ENCODE measurements at places on chromosomes 12 and 14.

DNA sequence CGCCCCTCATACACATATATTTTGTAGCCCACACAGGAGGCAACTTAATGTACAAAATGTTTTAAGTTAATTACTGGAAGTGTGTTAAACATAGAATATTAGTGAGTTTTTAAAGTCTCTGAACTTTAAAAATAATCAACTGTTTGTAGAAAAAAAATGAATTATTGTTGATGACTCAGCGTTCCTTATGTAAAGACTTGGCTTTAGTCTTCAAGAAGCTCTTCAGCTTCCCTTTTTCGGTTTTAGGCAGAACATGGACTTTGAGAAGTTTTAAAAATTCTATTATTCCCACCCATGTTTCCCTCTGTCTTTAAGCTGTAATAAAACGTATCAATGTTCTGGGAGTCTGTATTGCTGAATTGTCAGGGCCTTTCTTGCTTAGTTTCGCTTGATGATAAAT lies 269.5 kb downstream of the FBXL14 start:
- no peaks in the 10 kb centered on the region for H3K27me3 ChIP-seq
- H3K4me1 ChIP-seq = no peaks in the 10 kb centered on the region
- no peak overlapping the region for H3K27ac ChIP-seq
- DNase-seq = no peak
- no peaks in the 10 kb centered on the region for H3K36me3 ChIP-seq

DNA sequence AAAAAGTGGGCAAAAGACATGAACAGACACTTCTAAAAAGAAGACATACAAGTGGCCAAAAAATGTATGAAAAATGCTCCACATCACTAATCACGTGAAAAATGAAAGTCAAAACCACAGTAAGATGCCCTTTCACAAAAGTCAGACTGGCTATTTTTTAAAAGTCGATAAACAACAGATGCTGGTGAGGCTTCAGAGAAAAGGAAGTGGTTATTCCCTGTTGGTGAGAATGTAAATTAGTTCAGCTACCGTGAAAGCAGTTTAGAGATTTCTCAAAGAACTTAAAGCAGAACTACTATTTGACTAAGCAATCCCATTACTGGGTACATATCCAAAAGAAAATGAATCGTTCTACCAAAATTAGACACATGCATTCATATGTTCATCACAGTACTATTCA lies 237.0 kb downstream of the KIF21A start:
- no peak for DNase-seq
- H3K36me3 ChIP-seq = no peaks in the 10 kb centered on the region
- no peaks in the 10 kb centered on the region for H3K27me3 ChIP-seq
- no peaks in the 10 kb centered on the region for H3K4me1 ChIP-seq
- no peak overlapping the region for H3K27ac ChIP-seq
- no peak overlapping the region for H3K4me3 ChIP-seq

DNA sequence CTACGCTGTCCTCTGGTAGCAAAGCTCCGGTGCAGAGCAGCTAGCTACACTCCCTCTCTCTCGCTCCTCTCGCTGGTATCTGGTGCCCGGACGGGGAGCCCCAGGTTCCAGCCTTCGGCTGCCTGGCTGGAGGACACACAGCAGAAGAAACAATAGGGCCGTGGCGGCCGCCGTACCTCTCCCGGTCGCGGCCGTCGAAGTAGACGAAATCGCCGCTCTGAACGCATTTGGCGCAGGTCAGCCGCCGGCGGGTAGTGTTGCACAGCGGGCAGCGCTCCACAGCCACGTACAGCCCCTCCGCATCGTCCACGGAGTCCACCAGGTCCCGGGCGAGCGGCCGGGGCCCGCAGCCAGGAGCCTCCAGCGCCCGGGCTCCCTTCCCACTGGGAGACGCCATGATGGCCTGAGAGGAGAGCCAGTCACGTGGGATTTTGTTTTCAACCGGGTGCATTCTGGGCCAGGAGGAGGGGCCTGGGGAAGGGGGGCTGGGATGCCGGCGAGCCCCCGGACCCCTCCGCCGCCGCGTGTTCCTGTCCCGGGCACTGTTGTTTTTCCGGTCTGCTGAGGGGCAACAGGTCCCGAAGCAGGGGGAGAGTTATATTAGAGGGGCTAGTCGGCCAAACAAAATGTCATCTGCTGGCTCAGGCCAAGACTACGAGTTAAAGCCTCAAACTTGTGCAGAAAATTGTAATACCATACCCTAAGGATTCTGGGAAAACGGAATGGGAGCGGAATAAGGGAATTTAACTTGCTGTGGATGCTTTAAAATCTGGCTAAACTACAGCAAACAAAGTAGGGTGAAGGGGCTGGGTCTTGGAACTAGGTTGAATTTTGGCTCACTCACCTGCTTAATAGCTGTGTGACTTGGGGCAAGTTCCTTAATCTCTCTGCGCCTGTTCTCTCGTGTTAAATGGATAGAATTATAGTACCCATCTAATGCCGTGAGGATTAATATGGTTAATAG lies at the start of gene ATG14:
Gene ATG14, minus strand, starts transcription at position 405 of the 964 bp plus-strand sequence. Its CDS starts 8 bp downstream, at position 397.
- no peaks in the 10 kb centered on the region for H3K36me3 ChIP-seq
- H3K27me3 ChIP-seq = no peaks in the 10 kb centered on the region
- H3K4me3 ChIP-seq = peak within 1 kb of the TSS; percentile 88
- peaks cover 17% of the 10 kb centered on the region for H3K4me1 ChIP-seq

DNA sequence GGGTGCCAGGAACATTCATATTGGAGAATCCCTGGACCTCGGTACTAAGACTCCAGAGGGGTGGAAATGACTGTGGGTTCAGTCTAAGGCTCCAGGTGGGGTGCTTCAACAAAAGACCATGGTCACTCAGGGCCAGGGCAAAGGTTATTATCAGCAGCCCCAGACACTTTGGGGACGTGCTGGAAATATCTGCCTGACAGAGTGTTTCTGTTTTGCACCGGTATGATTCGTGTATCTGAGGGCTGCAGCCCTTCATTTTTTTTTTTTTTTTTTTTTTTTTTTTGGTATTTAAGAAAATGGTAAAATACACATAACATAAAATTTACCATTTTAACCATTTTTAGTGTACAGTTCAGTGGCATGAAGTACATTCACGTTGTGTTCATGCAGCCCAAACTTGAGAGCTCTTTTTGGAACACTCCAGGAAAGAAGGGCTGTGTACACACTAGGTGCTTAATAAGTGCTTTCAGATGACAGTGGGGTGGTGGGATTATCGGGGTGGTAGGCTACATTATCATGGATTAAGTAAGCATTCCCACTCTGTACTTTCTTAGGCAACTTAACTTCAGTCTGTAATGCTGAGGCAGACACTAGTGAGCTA lies 120.3 kb downstream of the CHST11 start:
- no peak for DNase-seq
- no peaks in the 10 kb centered on the region for H3K27me3 ChIP-seq
- no peaks in the 10 kb centered on the region for H3K36me3 ChIP-seq
- no peak overlapping the region for H3K4me3 ChIP-seq
- H3K4me1 ChIP-seq = peaks cover 64% of the 10 kb centered on the region

DNA sequence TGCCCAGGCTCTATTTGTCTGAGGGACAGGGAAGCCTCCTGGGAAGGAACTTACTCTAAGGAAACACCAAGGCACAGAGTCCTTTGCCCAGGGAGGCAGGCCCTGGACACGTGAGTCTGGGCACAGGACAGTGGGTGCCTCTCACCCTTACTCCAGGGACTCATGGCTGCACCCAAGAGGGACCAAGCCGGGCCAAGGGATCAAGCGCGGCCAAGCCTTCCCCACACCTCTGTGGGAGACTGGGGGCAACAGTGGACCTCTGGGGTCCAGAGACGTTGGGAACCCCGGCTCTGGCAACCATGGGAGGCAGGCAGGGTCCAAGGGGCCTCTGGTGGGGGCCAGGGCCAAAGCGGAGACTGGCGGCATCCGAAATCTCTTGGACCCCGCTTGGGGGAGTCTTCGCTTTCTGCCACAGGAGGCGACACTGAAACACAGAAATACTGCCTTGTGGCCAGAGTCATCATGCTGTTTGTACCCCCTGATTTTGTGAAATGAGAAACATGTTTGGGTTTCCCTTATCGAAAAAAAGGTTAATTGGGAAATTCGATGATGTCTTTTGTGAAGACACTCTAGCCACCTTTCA lies 51.7 kb upstream of the BCL11B start:
- H3K27ac ChIP-seq = no peak overlapping the region
- H3K36me3 ChIP-seq = no peaks in the 10 kb centered on the region
- no peaks in the 10 kb centered on the region for H3K27me3 ChIP-seq
- DNase-seq = no peak
- no peaks in the 10 kb centered on the region for H3K4me1 ChIP-seq
- no peak overlapping the region for H3K4me3 ChIP-seq

GRCh38 chr14:98908050-98908449 lies 363.9 kb downstream of the BCL11B start:
- H3K36me3 ChIP-seq = no peaks in the 10 kb centered on the region
- DNase-seq = no peak
- H3K4me3 ChIP-seq = no peak overlapping the region
- H3K4me1 ChIP-seq = no peaks in the 10 kb centered on the region

DNA sequence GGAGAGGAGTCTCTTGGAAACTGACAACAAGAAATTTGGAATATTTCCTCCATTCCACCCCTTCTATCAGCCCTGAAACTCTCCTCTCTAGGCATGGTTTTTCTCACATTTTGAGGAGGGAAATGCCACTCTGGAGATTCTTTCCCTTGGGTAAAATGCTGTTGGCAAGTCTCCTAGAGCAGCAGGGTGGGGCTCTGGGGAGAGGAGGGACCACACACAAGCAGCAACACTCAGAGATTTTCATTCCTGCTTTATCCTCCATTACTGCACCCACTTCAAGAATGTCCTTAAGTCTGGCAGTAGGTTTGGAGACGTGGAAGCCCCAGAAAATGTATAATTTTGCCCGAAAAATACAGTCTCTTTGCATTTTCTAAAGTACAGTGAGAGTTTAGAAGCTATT lies 130.8 kb upstream of the FLRT2 start:
- no peak for DNase-seq
- no peaks in the 10 kb centered on the region for H3K27me3 ChIP-seq
- no peak overlapping the region for H3K4me3 ChIP-seq
- no peaks in the 10 kb centered on the region for H3K36me3 ChIP-seq
- no peaks in the 10 kb centered on the region for H3K4me1 ChIP-seq

DNA sequence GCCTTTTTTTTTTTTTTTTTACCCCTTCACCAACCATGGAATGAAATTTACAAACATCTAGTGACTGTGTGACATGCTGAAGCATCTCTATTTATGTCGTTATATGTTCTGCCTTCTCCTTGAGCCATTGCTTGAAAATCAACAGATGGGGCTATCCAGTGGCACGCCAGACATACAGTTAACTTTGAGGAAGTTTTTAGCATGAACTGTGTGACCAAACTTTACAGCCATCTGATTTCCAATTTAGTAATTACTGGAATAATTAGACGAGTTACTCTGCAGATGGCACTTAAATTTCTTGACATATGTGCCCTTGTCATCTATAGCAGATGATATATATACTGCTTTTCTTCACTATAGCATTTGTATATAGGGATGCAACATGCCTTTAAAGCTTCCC lies 192.1 kb downstream of the SNAPC1 start:
- no peak for DNase-seq
- H3K27ac ChIP-seq = no peak overlapping the region
- H3K4me1 ChIP-seq = no peaks in the 10 kb centered on the region
- no peaks in the 10 kb centered on the region for H3K27me3 ChIP-seq
- no peak overlapping the region for H3K4me3 ChIP-seq
- H3K36me3 ChIP-seq = no peaks in the 10 kb centered on the region
